ENCODE measurements at places on chromosomes 11 and 22.

DNA sequence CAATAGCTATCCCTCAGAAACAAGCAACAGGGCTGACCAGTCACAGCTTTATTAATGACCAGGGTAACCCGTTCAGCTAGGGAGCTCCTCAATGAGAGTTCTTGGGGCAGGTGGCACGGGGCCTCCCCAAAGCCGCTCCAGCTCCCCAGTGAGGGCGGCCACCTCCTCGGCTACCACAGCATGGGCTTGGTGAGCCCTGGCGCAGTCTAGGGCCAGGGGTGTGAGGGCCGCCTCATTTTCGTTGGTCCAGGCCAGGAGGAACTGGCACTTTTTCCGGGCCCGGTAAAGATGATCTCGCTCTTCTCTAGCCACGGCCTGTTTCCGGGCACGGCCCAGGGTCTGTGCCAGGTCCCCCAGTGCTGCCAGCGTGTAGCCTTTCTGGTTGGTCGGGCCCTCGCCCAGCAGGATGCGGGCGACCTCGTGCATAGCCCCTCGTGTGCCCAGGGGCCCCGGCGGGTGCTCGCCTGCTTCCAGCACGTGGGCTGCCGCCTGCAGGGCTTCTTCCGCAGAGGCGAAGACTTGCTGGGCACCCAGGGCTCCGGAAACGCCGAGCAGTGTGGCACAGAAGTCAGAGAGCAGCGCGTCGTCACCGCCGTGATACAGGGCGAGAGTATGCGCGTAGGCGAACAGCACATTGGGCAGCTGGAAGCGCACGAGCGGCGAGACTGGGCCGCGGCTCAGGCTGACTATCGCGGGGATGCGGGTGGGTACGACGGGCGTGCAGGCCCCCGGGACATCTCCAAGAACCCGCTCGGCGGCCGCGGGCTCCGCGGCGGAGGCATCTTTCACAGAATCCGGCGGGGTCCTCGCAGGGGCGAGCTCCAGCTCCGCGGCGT lies 913 bp downstream of the ZNHIT2 start:
- no peak for DNase-seq

GRCh38 chr11:44726283-44727113 lies at the start of gene TSPAN18:
Gene TSPAN18, plus strand, starts transcription at chr11:44726962. Its CDS starts 179,455 bp downstream, at chr11:44906417.
- DNase-seq = no peak

DNA sequence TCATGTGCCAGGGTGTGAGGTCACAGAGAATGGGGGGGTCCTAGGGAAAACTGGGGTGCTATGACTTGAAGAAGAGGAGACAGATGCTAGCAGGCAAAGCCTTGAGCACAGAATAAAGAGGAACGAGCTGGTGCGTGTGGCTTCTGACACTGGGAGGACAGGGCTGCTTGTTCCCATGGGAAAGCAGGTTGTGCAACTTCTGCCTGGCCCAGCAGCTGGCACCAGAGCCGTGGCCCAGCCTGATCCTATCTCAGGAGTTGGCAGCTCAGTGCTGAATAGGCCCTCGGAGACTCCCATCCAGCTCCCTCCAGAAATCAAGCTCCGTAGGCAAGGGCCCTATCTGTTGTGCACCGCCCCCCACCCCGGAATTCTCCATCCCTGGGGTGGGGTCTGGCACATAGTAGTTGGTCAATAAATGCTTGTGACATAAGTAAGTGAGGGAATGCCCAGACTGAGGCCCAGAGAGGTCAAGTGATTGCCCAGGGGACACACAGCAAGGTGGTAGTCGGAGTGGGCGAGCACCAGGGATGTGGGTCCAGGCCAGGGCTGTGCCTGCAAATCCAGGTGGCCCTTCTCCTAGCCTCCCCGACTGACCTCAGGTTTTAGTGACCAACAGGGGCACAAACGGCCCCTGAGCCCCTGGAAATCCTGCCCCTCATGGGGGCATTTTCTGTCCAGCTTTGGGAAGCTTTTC lies 19.5 kb upstream of the FADD start:
- no peak for DNase-seq

GRCh38 chr22:31133911-31134310 lies 6.4 kb downstream of the PLA2G3 start:
- DNase-seq = no peak

- no peak for DNase-seq
Observed at GRCh38 chr22:45929649-45930048, 47.3 kb downstream of the WNT7B start.

- DNase-seq = no peak
Observed at GRCh38 chr11:35964841-35965240, 21.0 kb downstream of the LDLRAD3 start.

- no peak for DNase-seq
Observed at GRCh38 chr11:10564696-10565318, 3.7 kb downstream of the LYVE1 start.

- no peak for DNase-seq
Observed at GRCh38 chr11:86222081-86222480, 22.5 kb upstream of the EED start.

- DNase-seq = no peak
Observed at GRCh38 chr11:28636033-28636432, 527.8 kb downstream of the METTL15 start.

DNA sequence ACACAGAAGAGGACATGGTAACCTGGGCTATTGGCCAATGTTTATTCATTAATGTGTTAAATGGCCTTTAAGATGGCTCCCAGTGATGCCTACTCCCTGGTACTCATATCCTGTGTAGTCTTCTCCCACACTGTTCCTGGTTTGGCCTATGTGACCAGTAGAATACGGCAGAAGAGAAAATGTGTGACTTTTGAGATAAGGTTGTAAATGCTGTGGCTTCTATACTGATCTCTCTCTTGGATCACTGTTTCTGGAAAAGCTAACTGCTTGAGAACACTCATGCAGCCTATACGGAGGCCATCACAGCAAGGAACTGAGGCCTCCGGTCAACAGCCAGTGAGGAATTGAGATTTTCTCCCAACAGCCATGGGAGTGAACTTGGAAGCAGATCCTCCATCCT lies 24.1 kb downstream of the MAML2 start:
- DNase-seq = no peak

GRCh38 chr11:125025968-125026367 lies 37.1 kb upstream of the SLC37A2 start:
- no peak for DNase-seq

- no peak for DNase-seq
Observed at GRCh38 chr11:23473782-23474181, 613.5 kb upstream of the CCDC179 start.

- no peak for DNase-seq
Observed at GRCh38 chr11:59417023-59417422, 9.2 kb downstream of the OR5A2 start.

GRCh38 chr11:77182542-77183430 lies 54.7 kb downstream of the MYO7A start:
- DNase-seq = peak; percentile 68

GRCh38 chr11:76629116-76629852 lies 41.3 kb downstream of the LRRC32 start:
- DNase-seq = no peak

- no peak for DNase-seq
Observed at GRCh38 chr11:72736452-72737069, 15.6 kb downstream of the ARAP1 start.

DNA sequence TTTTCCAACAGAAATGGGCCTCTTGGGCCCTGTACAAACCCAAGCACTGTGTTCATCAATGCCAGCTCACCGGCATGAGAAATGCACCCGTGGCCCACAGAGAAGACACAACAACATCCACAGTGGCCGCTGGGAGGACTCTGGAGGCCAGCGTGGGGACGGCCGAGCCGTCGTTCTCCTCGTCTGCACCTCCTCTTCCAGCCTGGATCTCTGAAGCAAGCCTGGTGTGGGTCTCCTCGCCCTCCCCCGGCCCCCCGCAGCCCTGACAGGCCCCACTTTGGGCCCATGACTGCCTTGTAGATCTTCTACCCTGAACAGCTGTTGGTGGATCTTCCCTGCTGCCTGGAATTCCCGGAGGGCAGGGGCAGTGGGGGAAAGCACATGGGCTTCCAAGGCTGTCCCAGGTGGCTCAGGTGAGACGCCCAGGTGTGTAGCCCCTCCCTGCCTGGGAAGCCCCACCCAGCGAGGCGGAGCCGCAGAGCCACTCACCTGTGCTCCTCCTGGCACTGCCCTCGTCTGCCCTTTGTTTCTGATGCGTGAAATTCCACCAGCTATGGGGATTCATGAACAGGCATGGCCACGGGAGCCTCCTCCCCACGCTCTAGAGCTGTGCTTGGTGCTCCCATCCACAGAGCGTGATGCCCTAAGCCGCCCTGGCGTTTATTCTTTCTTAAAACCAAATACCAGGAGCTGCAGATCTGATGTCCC lies 225.9 kb downstream of the BRD1 start:
- no peak for DNase-seq

GRCh38 chr11:65625628-65626342 lies 10.2 kb downstream of the PCNX3 start:
- DNase-seq = peak; percentile 91

DNA sequence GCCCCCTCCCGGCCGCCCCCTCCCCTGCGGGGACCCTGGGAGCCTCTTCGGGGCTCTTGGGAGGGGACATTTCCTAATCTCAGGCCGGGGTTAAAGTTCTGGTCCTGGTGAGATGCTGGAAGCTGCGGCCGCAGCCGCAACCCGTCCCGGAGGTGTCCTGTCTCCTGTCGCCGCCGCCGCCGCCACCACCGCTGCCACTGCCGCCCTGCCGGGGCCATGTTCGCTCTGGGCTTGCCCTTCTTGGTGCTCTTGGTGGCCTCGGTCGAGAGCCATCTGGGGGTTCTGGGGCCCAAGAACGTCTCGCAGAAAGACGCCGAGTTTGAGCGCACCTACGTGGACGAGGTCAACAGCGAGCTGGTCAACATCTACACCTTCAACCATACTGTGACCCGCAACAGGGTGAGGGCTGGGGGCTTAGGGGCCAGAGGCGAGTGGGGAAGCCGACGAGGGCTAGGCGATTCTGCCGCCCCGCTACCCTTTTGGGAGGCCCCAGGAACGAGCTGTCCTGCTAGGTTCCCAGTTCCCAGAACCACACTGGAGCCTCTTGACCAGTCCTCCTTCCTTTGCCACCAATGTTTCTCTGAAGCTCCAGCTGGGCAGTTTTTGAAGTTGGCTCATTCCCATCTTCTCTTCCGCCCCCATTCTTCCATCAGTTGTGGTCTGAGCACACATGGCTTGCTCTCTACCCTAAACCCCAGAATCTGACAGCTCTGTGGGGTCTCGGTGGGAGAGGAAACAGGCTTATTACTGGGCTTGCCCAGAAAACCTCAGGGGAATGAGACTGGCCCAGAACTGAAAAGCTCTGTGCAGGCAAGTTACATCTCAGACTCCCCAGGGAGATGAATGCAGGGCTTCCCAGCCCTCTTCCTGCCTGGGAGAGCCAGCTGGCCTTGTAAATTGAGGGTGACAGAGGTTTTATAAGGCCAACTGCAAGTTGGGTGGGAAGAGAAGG lies 781 bp downstream of the SIDT2 start:
- DNase-seq = peak; percentile 83

GRCh38 chr22:25853078-25853477 lies 111.1 kb downstream of the MYO18B start:
- DNase-seq = no peak

GRCh38 chr11:61537326-61537725 lies 28.8 kb downstream of the LRRC10B start:
- no peak for DNase-seq

DNA sequence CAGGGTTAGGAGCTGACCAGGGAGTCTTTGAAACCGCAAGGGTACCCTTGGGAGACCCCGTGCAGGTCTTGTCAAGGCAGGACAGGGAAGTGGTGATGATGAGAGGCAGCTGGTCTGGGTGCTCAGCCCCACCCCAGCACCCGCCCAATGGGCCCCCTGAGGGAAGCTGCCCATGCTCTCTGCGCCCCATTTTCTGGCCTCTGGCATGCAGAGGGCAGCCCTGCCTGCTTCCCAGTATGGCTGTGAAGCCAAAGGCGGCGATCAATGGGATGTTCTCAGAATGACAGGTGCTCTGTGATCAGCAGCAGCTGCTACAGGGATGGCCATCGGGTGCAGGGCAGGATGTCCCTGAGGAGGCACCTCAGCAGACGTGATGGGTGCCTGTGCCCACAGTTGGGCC lies 54.7 kb downstream of the CDKN1C start:
- no peak for DNase-seq

GRCh38 chr11:94932503-94932902 lies 40.9 kb downstream of the CWC15 start:
- no peak for DNase-seq

GRCh38 chr11:45104006-45104789 lies 42.2 kb upstream of the PRDM11 start:
- no peak for DNase-seq

GRCh38 chr22:21009638-21010425 lies 5.1 kb upstream of the P2RX6 start:
- peak; percentile 45 for DNase-seq

DNA sequence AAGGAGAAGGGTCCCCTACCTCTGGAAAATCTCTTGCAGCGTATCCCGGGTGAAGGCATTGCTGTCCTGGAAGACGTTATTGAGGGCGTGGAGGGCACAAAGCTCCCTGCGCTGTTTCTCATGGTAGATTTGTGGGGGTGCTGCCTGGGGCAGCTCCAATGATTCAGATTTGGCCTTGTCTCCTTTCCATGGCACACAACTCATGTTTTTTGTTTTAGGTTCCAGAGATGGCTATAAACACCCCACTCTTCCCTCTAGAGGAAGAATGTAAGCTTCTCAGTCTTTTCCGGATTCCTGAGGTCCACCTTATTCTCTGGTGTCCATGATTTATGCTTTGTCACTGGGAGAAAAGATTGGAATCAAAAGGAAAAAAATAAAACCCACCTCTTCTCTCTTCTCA lies 959 bp downstream of the JOSD1 start:
- no peak for DNase-seq

- DNase-seq = no peak
Observed at GRCh38 chr22:37556710-37557109, 3.6 kb upstream of the CDC42EP1 start.

DNA sequence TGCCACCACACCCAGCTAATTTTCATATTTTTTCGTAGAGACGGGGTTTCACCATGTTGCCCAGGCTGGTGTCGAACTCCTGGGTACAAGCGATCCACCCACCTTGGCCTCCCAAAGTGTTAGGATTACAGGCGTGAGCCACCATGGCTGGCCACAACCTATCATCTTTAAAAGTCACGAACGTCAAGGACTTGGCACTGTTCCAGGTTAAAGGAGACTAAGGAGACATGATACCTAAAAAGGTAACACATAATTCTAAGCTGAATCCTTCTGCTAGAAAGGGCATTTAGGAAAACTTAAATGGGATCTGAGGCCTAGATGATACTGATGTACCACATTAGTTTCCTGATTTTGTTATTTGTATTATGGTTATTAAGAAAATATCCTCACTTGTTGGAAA lies 43.3 kb upstream of the SYT9 start:
- DNase-seq = no peak

- no peak for DNase-seq
Observed at GRCh38 chr11:130523166-130523565, 74.7 kb downstream of the ADAMTS15 start.

DNA sequence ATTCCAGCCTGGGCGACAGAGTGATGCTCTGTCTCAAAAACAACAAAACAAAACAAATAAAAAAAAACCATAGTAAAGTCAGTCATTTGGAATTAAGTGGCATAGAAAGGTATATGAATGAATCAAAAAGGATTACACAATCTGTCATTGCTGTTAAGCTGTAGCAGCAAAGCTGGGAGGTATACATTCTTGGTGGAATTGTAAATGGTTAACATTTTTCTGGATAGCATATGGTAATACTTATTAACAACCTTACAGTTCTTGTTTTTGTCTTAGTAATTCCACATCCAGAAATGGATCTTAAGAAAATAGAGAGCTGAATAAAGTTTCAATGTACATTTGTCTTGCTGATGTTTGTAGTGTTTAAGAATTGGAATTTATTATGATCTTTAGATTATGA lies 30.0 kb downstream of the DDX10 start:
- no peak for DNase-seq
